ENCODE measurements at places on chromosomes 11 and 22. TPM values are rescaled to one million over a fixed set of nuclear protein-coding genes. Genes with fewer than 3 reads are reported as not detected.

The GRM5 gene
- total RNA-seq, result 0.14 TPM

DNA sequence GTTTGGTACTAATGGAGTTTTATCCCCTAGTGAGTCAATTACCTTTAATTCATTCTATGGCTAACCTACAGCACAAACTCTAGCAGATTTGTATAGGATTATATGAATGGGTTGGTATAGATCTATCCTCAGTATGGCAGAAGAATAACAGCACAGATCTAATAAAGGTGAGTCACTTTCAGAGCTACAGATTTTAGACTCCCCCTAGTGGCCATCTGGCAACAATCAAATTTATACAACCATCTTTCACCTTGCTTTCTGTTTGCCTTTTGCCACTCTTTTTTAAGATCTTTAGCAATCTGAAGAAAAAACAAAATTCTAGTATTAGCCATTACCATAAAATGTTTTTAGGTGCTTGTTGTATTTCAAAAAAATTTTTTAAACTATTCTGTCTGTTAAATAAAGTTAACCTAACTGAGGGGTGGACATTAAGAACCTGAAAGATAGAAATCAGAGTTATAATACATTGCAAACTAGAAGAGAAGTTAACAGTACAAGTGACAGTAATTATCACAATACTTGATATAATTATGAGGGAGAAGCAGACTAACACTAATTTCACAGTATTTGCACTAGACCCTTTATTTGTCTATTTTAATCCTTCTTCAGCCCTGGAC, 25.8 kb downstream of the DDIAS start:
- DNase-seq, result no peak

The TMEM126B gene
- 86.8 TPM for total RNA-seq

The ASCC2 gene
- 29.1 TPM for total RNA-seq

- no peak for DNase-seq
Measured at GRCh38 chr11:100963375-100963774, 166.2 kb downstream of the PGR start.

DNA sequence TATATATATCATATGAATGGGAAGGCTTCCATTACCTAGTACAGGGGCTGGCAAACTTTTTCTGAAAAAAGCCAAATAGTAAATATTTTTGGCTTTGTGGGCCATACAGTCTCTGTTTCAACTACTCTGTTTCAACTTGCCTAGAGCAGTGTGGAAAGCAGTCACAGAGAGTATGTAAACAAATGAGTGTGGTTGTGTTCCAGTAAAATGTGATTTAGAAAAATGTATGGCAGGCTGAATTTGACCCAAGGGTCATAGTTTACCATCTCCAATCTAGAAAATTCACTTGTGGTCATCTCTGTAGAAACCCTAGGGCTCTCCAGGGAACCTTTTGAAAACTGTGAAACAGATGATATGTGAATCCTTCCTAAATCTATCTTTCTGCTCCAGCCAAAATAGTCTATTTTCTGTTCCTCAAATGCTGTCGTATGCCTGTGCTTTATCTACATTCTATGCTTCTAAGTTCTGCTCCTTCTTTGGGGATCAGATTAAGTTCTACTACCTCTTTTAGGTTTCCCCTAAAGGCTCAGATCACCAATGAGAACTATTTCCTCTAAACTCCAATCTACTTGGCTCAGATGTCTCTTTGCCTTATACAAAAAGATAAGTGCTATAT, 356.2 kb downstream of the METTL15 start:
- no peak for DNase-seq

- no peak for DNase-seq
Measured at GRCh38 chr22:47199979-47200272, 437.5 kb downstream of the TBC1D22A start.

The ZNRF3 gene
- total RNA-seq, result 15.6 TPM

DNA sequence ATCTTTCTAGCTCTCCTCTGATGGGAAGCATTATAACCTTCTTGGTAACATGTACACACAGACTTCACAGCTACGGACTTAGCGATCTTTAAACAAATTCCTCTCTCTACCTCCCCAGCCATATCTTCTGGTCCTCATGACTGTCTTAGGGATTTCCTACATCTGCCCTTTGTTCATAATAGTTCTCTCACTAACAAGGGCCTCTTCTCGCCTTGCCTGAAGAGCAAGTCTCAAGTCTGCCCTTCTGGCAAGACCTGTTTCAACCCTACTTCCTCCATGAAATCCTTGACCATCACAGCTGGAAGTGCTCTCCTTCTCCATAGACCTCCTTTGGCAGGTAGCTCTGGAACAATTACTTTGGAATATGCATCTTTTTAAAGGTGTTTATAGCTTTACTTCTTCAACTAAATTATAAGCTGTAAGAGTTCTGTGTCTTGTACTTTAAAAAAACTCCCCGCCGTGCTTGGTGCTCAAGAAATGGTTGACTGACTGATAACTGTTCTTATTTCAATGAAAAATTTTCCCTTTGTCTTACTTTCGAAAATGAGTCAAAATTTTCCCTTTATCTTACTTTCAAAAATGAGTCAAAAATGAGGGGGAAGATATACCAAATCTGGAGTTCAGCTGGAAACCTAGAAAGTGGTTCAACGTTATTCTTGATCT, 34.7 kb downstream of the SNX19 start:
- no peak for DNase-seq

GRCh38 chr22:32265882-32266767, 11.0 kb upstream of the SLC5A4 start:
- DNase-seq, result peak; percentile 6

The TRPT1 gene
- total RNA-seq, result 98.1 TPM

DNA sequence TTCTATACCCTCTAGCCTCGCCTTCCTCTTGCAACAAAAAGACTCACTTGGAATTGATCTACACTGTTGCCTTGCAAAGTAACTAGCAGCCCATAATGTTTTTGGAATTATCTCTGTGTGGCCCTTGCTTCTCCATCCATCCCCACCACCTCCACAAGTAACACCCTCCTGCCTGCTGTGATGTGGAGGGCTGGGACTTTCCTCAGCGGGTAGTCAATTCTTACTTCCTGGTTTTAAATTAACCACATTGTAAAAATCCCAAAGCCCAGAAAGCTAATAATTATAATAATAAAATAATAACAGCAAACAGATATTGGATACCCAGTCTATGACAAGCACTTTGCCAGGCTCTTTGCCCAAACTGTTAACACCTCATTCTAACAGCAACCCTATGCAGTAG, 40.8 kb upstream of the GALNT18 start:
- DNase-seq, result no peak

- no peak for DNase-seq
Measured at GRCh38 chr11:48005831-48006270, 25.5 kb downstream of the PTPRJ start.

The CPT1B gene
- total RNA-seq, result 1.2 TPM

- DNase-seq, result no peak
Measured at GRCh38 chr22:50101870-50102565, 12.2 kb downstream of the MOV10L1 start.

The PNPLA5 gene
- total RNA-seq, result not detected

All from epithelial cell of proximal tubule (primary cell).